Fibroblast of skin of right biceps (primary cell): ENCODE measurements at places on chromosomes 7 and 10.
A peak's percentile ranks its signal among the peaks of the same experiment; 100 is the strongest.

DNA sequence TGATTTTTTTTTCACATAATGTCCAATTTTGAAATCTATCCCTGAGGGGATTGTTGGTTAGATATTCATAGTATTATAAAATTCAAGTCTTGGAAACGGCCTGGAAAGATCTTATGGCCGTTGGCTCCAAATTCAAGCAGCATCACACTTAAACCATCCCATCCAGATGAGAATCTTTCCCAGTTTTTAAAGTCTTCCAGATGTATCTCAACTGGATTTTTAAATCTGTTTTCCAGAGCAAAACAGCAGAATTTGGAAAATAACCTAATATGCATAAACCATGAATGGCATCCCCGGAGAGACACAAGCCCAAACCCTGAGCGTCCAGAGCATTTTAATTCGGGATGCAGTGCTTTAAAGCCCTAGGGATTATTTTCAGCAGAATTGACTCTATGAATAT, 208.2 kb upstream of the PRKCQ start:
- DNase-seq, result no peak

- peak; percentile 37 for DNase-seq
These were observed 65.2 kb downstream of the KLHDC10 start for GRCh38 chr7:130135208-130136205.

DNA sequence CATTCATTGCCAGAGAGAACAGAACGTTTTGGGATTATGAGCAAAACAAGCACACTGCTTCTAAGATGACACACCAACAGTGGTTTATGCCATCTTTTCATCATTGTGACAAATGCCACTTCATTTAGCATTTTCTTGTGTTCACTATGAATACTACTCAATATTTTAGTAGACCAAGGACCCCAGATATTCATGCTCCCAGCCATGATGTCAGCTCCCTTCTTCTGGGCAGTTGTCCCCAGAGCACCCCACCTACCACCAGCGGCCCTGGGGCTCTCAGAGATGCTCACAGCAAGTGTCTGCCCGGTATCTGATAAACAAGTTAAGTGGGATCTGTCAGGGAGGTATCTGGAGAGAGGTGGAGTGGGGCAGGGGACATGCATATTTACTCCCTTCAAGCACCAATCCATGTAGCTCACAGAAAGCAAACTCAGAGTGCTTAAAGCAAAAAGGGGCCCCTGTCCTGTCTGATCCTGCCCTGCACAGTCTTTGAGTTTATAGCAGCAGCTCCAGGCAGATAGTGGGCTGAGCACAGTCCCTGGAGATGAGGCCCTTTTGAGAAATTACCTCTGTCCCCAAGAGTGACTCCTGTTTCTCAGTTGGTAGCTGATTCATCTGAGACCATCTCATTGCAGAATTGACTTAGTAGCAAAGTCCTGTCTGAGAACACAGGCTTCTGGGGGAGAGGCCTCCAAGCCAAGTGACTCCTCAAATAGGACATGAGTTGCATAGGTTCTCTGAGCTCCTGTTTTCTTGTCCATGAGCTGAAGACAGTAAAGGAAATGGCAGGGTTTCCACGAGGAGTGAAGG, 281.8 kb upstream of the KLF6 start:
- DNase-seq, result no peak

DNA sequence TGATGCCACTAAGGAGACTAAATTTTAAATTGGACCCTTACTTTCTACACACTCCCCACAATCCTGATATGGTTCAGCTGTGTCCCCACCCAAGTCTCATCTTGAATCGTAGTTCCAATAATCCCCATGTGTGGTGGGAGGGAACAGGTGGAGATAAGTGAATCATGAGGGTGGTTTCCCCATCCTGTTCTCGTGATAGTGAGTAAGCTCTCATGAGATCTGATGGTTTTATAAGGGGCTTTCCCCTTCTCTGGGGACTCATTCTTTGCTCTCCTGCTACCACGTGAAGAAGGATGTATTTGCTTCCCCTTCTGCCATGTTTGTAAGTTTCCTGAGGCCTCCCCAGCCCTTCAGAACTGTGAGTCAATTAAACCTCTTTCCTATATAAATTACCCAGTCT, 18.4 kb upstream of the BET1 start:
- peak; percentile 13 for DNase-seq

- peak; percentile 28 for DNase-seq
These were observed 732 bp downstream of the FAM53B start for GRCh38 chr10:124743191-124744101.

DNA sequence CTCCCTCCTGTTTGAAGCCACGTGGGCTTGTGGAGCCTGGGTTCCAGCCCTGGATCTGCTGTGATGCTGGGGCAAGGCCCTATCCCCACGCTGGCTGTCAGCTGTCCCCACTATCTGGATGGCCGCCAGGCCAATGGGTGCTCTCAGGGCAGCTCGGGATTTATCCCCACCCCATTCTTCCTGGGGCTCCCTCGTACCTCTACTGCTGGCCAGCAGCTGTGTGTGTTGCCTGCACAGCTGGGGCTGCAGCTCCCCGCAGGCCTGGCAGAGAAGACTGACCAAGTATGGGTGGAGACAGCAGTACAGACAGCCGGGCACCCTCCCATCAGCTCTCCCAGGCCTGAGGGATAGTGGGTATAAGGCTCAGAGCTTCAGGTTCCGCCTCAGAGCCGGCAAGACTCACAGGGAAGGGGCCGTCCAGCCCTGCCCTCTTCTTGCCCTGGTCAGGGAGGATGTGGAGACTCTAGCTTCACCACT, 13.6 kb downstream of the CLIP2 start:
- DNase-seq, result no peak

DNA sequence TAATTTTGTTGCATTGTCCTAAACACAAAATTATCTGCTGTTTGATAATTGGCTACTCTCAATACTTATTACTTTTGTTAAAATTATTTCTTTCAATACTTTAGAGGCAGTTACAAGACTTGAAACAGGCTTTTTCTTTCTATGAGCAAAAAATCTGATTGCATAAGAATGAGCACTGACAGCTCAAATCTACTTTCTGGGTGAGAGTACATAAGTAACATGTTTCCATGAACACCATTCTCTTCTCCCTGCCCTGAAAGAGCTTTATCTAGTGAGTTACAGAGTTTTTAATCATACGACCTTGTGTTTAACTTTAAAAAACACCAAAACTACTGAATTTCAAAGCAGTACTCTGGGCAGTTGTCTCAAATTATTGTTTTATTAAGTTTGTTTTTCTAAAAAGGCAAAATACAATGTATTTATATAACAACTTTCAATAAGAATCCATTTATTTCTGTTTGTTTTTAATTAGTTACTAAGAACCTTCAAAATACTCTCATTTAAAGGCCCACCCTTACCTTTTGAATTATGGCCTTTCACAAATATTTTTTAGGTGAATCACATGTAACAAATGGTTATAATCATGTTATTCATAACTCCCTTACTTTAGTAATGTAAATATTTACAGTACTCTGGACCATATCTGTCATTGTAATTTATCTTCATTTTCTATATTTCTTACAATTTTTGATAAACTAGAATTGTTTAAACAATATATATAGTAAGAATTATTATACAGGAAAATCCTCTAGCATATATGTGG, 23.0 kb upstream of the TFAM start:
- no peak for DNase-seq

- no peak for DNase-seq
These were observed 82.8 kb downstream of the GLI3 start for GRCh38 chr7:42154173-42154572.

GRCh38 chr10:63106111-63106755, 26.9 kb upstream of the NRBF2 start:
- peak; percentile 73 for DNase-seq

DNA sequence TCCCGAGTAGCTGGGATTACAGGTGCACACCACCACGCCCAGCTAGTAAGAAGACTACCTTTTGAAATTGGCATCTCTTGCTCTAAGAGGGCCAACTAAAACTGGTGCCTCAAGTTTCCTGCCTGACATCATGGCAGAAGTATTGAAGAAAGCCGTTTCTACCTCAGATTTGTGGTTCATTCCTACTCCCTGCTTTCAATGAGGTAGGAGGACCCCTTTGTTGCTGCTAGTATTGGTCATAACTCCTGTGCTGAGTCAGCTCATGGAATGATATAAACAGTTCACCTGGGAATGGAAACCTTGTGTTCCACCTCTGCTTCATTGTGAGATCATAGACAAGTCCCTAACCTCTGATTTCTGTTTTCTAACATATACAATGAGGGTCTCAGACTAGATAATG, 82.8 kb downstream of the CDK6 start:
- no peak for DNase-seq

GRCh38 chr7:1403638-1404459, 55.4 kb downstream of the MICALL2 start:
- DNase-seq, result peak; percentile 53

DNA sequence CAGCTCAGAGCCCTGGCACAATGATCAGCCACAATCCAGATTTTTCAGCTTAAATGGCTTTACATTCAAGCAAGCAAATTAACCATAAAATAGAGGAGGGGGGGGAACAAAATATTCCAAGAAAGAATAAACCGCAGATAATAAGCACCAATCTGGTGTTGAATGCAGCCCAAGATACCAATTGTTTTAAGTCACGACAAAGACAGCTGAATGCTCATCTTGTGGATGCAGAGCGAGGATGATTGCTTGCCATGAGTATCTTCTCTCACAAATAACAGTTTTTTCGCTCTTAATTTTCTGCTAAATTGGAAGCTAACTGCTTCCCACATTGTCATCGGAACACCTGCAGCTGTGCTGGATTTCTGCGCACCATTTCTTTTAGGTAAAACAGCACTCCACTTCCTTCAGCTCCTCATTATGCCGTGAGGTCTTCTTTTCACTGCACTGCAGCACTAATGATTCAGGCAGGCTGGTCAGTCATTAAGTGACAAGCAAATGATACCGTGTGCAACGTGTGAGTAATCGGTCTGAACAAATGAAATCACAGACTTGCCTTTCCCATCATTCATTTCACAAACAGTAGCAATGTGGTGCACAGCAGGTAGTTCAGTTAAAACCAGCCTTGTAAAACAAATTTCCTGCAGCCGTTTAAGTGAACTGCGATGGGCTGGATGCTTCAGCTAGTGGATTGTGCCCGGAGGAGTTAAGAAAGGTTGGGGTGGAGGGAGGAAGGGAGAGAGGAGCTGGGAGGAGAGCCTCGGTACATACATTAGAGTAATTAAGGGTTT, 106.4 kb upstream of the CDCA7L start:
- no peak for DNase-seq

DNA sequence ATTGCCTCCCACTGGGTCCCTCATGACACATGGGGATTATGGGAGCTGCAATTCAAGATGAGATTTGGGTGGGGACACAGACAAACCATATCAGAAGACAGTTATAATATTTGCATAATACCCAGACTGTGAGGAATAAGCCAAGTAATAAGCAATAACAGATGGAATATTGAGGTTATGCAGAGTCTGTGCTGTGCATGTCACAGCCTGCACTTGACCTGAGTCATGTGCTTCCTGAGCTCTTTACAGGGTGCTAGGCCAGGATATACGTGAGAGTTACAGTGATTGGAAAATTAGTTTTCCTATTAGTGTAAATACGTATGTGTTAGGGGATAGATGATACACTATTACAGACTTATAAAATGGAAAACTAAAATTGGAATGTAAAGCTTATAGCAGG, 288.7 kb downstream of the SDK1 start:
- DNase-seq, result no peak

- DNase-seq, result no peak
These were observed 40.6 kb upstream of the ZEB1 start for GRCh38 chr10:31278279-31278941.

DNA sequence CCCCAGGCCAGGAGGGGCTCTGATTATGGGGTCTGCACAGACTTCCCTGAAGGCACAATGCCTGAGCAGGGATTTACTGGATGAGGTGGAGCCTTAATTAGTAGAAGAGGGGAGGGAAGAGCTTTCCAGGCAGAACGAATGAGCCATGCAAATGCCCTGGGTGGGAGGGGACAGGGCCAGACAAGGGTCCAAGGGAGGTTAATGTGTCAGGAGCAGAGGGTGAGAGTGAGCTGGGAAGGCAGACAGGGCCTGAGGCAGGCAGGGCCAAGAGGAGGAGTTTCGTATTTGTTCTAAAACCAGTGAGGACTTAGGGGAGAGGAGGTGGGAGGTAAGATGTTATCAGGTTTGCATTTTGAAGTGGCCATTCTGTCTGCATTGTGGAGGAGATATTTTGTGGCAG, 65.3 kb downstream of the NPY start:
- DNase-seq, result no peak

GRCh38 chr10:21285742-21286331, 239.6 kb downstream of the SKIDA1 start:
- DNase-seq, result peak; percentile 51

- peak; percentile 29 for DNase-seq
These were observed 1421.2 kb upstream of the CELF2 start for GRCh38 chr10:9596368-9596920.

GRCh38 chr10:86221442-86222335, 144.9 kb downstream of the GRID1 start:
- DNase-seq, result no peak

GRCh38 chr7:45575501-45576248, 1.5 kb downstream of the ADCY1 start:
- no peak for DNase-seq

DNA sequence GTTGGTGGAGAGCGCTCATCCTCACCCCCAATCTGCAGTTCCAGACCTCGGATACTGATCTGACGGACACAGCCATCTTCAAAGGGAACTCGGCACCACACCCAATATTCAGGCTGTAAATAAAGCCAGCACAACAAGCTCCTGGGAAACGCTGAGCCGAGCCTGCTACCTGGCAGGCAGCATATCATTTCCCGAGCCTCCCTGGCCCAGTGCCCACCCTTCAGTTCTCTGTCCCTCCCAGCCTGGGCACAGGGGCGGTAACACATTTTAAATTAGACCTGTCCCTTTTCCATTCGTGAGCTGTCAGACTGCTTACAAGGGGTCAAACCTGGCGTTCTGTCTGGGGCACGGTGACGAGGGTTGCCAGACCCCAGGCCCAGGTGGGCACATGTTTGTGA, 250.5 kb downstream of the ARHGAP12 start:
- no peak for DNase-seq

GRCh38 chr10:11176746-11177145, 159.1 kb downstream of the CELF2 start:
- DNase-seq, result no peak

- DNase-seq, result no peak
These were observed 28.0 kb upstream of the SEM1 start for GRCh38 chr7:96737545-96738050.

DNA sequence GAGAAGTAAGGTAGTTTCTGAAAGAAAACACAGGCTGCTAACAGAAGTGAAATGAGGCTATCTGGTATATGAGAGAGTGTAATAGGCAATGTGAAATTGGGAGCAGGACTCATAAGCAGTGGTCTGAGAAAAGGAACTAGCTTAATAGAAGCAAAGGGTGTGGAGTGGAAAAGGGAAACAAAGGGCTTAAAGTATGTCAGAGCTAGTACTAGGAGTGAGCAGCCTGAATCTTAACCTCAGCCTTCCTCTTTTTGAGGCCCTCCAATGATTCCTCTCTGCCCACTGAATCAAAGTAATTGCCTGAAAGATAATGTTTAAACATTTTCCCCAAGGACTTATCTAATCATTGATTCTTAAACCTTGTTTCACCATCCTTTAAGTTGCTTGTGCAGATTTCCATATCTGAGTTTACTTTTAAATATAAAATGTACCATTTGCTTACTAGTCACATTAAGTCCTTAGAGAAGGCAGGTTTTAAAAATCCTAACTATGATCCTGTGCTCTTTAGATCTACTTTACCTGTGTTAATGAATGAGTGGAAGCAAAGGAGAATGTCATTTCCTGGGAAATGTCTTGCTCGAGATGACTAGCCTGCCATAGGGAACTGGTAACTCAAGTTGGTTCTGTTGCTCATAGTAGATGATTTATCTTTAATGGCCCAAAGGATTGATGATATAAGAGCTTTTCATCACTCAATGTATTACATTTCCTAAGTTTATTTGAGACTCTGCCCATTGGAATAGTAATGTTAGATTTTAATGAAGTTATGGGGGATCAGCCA, 155.0 kb downstream of the SKAP2 start:
- DNase-seq, result no peak
